Activated naive CD4-positive, alpha-beta T cell treated with anti-CD3 and anti-CD28 coated beads, Interleukin-2, amount 50 U/mL, for 16 hours (primary cell): ENCODE measurements at places on chromosomes 13 and 19.

DNA sequence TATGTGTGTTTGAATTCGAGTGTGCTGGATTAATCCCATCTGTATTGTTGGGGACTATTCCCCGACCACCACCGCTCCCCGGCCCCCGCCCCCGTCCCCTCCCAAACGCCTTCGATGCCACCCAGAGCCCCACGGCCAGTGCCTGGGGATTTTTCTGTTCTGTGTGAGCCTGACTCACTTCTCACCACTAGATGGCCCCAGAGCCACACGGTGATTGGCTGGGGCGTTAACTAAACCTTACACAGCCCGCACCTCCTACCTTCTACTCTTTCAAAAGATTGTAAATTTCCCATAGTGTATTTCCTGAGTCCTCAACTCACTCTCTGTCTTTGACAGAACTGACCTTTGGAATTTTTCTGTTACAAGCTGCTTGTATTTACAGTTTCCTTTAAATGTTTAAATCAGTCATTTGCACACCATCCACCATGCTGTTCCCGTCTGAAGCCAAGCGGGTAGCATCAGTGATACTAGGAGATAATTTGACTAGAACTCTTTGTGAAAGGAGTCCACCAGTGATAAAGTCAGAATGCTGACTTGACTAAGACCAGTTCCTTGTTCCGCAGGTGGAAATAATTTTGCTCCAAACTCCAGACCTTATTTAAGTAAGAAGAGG lies 61.4 kb downstream of the RFX2 start:
- DNase-seq, result peak; percentile 76

DNA sequence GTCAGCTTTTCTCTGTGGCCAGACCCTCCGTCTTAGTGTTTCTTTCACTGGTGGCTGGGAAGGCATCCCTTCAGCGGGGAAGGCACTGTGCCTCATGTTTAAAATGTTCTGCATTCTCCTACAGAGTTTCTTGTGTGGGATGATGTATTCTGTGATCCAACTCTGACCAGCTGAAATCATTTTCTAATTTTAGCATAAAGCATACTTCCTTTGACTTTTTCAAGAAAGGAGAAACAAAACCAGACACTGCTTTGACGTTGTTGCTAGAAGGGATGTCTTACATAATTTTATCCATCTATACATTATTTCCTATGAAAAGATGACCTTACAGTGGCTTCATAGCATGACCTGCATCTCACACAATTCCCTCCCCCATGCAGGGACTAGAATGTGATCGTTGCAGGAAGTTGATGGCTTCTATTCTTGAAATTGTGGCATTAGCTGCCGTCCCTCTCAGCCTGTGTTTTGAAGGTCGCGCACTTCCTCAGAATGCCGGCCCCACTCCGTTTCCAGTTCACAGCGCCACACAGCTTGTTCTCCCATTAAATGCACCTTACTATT lies 38.6 kb upstream of the TEX29 start:
- no peak for DNase-seq

- DNase-seq, result no peak
Observed at GRCh38 chr19:14305706-14306105, 75.5 kb upstream of the ADGRE5 start.

DNA sequence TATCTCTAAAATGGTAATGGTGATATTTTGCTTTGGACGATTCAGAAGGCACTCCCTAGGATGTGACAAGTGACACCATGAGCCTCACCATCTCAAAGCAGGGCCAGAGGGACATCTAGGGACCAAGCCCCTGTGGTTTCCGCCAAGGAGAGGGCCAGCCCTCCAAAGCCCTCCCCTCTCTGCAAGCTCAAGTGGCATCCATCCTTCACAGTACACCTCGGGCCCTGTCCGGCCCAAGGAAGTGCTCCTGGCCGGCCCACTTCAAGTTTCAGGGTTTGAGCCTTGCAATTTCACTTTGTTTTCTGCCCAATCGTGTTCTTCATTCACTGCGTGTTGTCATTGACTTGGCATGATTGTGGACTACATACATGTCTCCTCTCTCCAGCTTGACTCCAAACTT lies 82.5 kb downstream of the TSHZ3 start:
- DNase-seq, result no peak

- DNase-seq, result peak; percentile 52
Observed at GRCh38 chr13:110726726-110727125, 13.2 kb downstream of the ING1 start.

DNA sequence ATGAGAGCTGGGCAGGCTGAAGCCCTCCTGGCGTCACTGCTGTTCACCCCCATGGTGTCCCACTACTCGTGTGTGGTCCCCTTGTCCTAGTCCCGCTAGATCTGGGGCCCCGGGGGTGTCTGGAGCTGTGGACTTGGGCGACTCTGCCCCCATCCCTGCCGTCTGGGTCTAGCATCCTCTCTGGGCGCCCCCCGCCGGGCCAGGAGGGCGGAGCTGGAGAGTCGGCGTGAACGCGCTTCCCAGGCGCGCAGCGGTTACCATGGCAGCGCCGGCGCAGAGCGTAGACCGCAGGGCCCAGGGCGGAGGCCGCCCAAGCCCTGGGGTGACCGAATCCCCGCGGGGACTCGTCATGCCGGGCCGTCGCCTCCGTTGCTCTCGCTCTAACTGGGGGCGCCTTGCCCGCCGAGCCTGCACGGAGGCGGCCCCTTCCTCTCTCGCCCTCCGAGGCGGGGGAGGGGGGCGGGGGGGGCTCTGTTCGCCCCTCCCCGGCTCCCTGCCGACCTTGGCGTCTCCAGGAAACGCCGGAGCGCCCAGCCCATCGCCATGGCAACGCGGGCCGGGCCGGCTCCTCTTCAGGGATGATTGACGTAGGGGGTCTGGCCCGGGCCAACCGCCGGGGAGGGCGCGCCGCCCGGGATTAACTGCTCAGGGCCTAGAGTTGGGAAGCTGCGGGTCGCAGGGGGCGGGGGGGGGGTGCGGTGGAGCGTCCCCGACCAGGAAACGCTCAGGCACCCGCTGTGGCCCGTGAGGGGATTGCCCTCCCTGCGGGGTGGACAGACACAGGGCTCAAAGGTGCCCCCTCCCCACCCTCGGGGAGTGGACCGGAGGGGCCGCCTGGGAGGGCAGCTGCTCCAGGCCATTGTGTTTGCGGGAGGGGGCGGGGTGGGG lies 8.9 kb downstream of the ISYNA1 start:
- DNase-seq, result peak; percentile 66

DNA sequence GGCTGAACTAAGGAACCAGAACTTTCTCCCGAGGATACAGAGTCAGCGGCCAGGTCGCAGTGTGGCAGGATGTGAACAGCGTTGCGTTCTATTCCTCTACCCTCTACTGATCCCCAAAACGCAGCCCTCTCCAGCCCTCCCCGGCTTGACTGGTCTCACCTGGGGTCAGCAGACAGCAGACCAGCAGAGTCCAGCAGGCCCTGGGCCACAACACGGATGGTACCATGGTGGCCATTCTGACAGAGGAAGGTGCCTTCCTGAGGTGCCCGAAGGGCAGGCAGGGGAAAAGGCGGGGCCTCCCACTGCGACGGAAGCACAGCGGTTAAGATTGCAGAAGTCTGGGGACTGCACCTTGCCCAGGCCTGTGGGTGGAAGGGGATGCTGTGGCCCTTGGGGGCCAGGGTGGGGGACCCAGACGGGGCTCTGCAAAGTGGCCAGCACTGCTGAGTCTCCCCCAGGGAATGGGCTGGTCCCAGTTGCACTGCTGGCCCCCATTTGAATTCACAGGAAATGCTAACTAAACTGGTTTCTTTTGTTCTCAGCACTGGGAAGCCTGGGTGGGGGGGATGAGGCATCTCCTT lies at the start of gene ICAM3:
TSS of gene ICAM3 (minus strand) at position 245 of the 581 bp plus-strand sequence. CDS start at position 235, 10 bp downstream.
- peak; percentile 61 for DNase-seq

GRCh38 chr13:46656786-46657185 lies 103.8 kb downstream of the LRCH1 start:
- no peak for DNase-seq

- DNase-seq, result no peak
Observed at GRCh38 chr13:110809871-110810486, 96.5 kb downstream of the ING1 start.

DNA sequence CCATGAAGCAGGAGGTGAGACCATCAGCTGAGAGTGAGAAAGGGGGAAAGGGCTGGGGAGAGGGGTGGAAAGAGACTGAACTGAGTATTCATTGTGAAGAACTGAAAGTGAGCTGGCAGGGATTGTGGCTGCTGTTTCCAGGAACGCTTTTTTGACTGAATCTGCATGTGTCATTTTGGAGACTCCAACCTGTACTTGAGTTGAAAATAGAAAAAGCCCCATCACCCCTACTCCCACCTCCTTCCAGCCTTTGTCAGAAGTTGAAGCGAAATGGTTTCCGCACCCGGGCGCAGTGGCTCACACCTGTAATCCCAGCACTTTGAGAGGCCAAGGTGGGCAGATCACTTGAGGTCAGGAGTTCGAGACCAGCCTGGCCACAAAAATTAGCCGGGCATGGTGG lies 128.0 kb upstream of the GPR12 start:
- DNase-seq, result no peak

GRCh38 chr19:10744801-10745293 lies 27.0 kb downstream of the DNM2 start:
- no peak for DNase-seq
